ENCODE measurements at places on chromosomes 11 and 22.

DNA sequence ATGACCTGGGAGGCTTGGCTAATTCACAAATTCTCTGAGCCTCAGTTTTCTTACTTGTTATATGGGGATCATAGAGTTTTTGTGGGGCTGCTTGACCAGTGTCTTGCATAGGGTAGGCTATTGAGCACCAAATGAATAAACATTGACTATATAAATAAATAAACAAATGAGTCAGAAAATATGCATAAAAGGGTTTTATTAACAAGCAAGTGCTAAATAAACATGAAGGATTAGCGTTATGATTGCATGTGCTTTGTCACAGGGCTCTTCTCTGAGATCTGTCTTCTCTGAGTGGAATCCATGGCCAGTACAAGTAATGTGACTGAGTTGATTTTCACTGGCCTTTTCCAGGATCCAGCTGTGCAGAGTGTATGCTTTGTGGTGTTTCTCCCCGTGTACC, at the start of gene OR4B1:
TSS of gene OR4B1 (plus strand) at position 301 of the 400 bp plus-strand sequence. CDS start at position 301, 0 bp downstream.
- DNase-seq: no peak

GRCh38 chr11:32080361-32080980, 10.4 kb upstream of the RCN1 start:
- DNase-seq: no peak

DNA sequence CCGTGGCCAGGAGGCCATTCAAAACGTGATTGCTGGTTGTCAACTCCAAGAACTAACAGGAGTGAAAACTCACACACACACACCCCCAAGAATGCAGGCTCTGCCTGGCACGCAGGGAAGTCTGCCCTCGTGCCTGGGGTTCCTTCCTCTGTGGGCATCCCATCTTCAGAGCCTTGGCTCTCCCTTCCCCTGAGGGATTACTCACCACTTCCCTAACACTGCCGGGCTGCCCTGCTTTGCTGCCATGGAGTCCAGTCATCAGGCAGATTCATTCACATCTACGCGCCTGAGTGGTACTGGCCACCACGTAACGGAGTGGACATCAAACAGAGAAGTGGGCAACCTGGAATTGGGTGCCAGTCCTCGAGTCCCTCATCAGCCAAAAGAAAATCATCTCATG, 120.7 kb upstream of the TMEM45B start:
- DNase-seq: no peak

DNA sequence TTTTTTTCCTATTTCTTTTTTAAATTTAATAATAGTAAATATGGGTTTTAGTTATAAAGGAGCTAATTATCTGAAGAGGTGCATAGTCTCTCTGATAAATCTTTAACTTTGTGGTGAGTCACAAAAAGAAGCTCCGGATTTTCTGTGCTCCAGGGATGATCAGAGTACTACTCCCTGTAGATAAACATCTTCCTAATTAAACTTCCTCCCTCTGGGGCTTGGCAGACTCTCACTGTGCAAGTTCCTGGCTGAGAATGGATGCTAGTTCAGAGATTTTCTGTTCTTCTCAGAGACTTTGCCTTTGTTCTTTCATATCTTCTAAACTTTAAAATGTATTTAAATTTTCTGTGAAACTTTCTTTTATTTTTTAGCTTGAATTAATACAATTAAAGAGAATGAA, at the start of gene OR10G7:
TSS of gene OR10G7 (minus strand) at position 72 of the 400 bp plus-strand sequence. CDS start 2,324 bp downstream, outside the sequence.
- DNase-seq: no peak

DNA sequence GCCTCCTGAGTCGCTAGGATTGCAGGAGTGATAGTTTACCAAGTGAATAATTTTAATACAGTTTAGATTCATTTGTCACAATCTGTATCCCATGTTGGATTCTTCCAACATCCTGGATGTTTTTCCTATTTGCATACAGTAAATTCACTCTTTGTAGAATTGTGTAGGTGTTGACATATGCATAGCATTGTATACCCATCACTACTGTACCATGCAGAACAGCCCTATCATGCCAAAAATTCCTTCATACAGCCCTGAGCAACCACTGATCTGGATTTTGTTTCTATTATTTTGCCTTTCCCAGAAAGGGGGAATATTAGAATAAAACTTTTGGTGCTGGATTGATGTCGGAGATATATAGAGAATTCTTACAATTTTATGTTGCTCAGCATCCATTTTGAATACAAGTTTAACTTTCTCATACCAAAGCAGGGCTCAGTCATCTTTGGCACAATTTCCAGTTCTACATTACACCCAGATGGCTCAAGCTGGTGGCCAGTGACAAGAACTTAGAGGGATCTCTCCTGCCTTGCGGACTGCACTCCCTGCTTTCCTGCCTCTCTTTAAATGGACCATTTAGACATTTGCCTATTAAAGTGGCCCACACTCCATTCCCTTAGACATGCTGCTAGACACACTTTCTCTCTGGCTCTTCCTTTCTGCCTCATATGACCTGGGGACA, 45.4 kb upstream of the CFAP300 start:
- no peak for DNase-seq

GRCh38 chr22:44486538-44486937, 11.5 kb downstream of the RTL6 start:
- DNase-seq: no peak

Measured in HAP-1 (cell line).